ENCODE measurements at places on chromosomes 12 and 14.

- no peak for DNase-seq
- H3K4me1 ChIP-seq, result peaks cover 34% of the 10 kb centered on the region
- H3K27me3 ChIP-seq, result no peaks in the 10 kb centered on the region
- H3K4me3 ChIP-seq, result no peak overlapping the region
- peak overlapping the region; percentile 44 for H3K27ac ChIP-seq
- H3K36me3 ChIP-seq, result peaks cover 34% of the 10 kb centered on the region
Observed at GRCh38 chr14:96519970-96520369, 17.8 kb downstream of the PAPOLA start.

DNA sequence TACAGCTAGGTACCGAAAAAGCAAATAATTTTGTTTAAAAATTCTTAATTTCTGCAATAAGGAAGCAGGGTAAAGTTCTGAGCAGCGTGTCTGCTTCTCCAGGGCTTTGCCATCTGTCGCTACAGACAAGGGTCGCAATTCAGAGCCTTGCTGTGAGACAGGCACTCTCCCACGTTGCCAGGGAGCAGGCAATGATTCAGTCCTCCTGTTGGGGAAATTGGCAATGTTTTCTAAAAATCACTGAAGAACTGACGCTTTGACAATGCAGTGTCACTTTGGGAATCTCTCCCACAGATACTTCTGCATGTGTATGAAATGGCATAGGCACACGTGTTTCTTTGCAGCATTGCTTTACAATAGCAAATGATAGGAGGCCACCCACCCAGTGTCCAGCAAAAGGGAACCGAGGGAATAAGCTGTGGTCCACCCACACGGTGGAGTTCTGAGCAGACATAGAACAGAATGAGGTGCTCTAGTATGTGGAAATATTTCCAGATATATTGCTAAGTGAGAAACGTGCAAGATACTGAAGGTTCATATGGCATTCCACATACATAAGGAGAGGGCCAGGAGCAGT, 16.0 kb upstream of the HIP1R start:
- no peaks in the 10 kb centered on the region for H3K27me3 ChIP-seq
- peak overlapping the region; percentile 51 for H3K27ac ChIP-seq
- H3K4me3 ChIP-seq, result no peak overlapping the region
- no peaks in the 10 kb centered on the region for H3K4me1 ChIP-seq
- no peak for DNase-seq
- H3K36me3 ChIP-seq, result no peaks in the 10 kb centered on the region

DNA sequence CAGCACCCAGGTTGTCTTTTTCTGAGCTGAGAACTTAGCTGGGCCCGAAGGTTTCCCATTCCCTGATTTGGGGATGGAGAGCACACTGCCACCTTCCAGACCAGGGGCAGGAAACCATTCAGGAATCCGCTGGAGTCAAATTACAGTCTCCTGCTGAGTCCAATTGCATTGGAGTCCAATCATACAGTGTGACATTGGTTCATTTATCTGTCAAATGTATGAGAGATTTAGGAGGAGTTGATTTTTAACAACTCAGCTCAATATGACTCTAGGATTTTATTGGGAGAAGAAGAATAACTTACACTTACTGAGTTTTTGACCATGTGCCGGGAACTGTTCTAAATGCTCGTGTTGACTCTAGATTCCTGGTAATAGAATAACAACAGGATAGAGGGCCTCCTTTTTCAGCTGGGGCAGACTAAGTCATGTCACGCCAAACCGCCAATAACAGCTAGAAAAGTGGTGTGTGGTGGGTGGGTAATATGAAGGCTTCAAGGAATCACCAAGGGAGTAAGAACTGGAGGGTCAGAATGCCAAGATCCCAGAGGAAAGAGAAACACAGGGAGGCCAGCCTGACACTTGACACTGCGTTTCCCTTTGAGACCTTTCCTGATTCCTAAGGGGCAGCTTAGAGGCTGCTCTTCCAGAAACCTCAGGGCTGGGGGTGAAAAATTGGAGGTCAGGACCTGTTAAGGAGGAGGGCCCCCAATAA, 11.5 kb downstream of the SYNDIG1L start:
- no peak for DNase-seq
- no peaks in the 10 kb centered on the region for H3K4me1 ChIP-seq
- H3K27ac ChIP-seq, result no peak overlapping the region
- H3K36me3 ChIP-seq, result no peaks in the 10 kb centered on the region
- H3K27me3 ChIP-seq, result peaks cover 31% of the 10 kb centered on the region

DNA sequence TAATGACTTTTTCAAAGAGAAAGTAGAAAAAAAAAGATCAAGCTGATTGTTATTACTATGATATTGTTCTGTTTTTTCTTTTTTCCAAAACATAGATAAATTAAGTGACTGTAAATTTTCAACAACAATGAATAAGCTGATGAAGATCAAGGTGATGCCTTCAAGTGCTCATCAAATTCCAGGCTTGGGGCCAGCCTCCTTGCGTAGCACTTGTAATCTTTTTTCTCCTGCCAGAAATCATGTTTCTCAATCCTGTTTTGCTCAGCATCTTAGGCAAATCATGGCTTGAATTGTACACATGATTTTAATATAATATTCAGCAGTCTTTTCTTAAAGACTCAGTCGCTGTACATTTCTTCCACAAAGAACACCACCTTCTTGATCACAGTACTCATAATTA, 333.2 kb downstream of the NPAS3 start:
- H3K4me3 ChIP-seq, result no peak overlapping the region
- no peak for DNase-seq
- no peaks in the 10 kb centered on the region for H3K36me3 ChIP-seq
- no peak overlapping the region for H3K27ac ChIP-seq
- no peaks in the 10 kb centered on the region for H3K4me1 ChIP-seq
- H3K27me3 ChIP-seq, result no peaks in the 10 kb centered on the region

DNA sequence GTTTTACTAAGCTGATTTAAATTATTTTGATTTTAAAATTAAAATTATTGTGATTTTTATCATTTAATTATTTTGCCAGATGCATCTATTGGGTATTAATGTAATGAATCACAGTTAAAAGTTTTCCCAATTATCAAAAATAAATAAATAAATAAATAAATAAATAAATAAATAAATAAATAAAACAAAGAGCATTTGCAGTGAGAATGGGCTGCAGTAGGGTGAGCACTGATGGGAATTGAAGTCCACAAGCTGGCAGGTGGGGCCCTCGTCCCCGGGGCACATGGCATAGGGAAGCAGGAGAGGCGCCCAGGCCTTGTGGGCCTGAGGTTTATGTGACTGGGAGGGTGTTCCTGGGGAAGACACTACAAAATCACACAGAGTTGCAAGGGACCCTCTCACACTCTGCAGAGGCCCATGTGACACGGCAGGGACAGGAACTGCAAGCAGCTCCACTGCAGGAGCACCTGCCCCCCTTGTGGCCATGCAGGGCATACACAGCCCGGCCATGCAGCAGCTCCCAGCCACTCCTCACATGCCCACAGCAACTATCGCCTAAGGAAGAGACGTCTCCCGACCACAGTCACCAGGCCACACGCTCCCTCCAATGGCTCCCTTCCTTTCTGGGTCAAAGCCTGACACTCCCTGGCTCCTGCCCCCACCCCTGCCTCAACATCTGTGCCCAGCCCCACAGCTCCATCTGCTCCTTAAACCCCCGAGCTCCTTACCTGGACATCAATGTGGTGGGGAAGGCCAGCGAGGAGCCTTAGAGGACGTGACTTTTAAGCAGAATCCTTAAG, 256.3 kb upstream of the SFSWAP start:
- no peak for DNase-seq
- no peak overlapping the region for H3K27ac ChIP-seq
- no peaks in the 10 kb centered on the region for H3K36me3 ChIP-seq
- no peaks in the 10 kb centered on the region for H3K4me1 ChIP-seq

GRCh38 chr14:54490445-54491175, 1.8 kb upstream of the GMFB start:
- H3K4me1 ChIP-seq, result peaks cover 34% of the 10 kb centered on the region
- H3K27ac ChIP-seq, result no peak overlapping the region
- no peak overlapping the region for H3K4me3 ChIP-seq
- no peaks in the 10 kb centered on the region for H3K27me3 ChIP-seq
- peaks cover 19% of the 10 kb centered on the region for H3K36me3 ChIP-seq

GRCh38 chr14:101790232-101790631, 28.7 kb downstream of the PPP2R5C start:
- no peak for DNase-seq
- no peak overlapping the region for H3K4me3 ChIP-seq
- peaks cover 48% of the 10 kb centered on the region for H3K4me1 ChIP-seq
- H3K27me3 ChIP-seq, result no peaks in the 10 kb centered on the region
- H3K27ac ChIP-seq, result peak overlapping the region; percentile 94

All from central memory CD8-positive, alpha-beta T cell (primary cell).